ENCODE measurements at places on chromosomes 4 and X.

GRCh38 chr4:76201276-76201675 lies 12.3 kb downstream of the SCARB2 start:
- no peak for DNase-seq

DNA sequence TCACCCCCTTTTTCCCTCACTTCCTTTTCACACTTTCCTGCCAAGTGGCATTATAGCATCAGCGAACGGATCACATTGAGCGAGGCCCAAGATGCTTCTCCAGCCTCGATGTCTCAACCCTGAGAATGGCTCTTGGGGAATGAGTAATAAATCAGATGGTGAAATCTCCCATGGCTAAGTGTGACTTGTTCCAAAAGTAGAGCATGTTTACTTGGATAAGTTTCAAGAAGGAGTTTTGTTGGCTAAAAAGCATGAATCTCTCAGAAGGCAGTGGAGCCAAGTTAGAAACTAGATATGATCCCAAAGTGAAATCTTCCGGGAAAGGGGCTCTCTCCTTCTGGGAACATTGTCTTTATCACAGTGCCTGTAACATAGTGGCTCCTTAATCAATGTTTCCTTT lies 316.3 kb downstream of the CAMK2D start:
- no peak for DNase-seq

- DNase-seq, result no peak
These were observed 413.7 kb downstream of the PPP3CA start for GRCh38 chr4:100933628-100934027.

DNA sequence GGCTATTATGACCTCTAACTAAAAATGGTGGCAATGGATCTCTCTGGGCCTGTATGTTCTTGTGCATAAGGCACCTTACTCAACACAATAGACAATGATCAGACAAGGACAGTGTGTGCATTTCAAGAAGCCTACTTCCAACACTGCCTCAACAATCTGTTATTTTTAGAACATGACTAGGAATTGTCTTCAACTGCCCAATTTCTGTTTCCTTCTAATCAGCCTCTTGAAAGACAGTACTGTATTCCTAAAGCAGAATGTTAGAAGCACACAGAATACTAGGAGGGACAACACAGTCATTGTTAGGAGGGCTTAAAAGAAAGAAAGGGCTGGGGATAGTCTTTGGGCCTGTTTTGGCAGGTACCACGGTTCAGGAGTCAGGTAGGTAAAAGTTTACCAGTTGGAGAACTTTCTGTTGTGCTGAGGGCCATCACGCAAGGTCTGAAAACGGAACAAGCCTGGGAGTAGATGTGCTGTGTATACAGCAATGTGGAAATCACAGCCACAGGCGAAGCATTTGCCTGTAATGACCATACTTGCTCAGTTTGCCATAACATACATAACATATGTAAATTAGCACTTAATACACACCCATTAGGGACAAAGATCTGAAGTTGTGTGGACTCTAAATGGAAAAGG lies 100.8 kb upstream of the ATXN3L start:
- DNase-seq, result no peak

DNA sequence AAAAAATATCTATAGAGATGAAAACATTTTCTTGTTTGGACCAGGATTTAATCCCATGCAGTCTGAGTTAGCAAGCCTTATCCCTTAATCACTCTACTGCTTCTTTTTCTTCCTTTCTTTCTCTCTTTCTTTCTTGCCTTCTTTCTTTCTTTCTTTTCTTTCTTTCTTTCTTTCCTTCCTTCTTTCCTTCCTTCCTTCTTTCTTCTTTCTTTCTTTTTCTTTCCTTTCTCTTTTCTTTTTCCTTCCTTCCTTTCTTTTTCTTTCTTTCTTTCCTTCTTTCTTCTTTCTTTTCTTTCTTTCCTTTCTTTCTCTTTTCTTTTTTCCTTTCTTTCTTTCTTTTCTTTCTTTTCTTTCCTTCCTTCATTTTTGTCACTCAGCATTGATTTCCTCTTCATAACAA lies 434.6 kb downstream of the FAT4 start:
- no peak for DNase-seq

DNA sequence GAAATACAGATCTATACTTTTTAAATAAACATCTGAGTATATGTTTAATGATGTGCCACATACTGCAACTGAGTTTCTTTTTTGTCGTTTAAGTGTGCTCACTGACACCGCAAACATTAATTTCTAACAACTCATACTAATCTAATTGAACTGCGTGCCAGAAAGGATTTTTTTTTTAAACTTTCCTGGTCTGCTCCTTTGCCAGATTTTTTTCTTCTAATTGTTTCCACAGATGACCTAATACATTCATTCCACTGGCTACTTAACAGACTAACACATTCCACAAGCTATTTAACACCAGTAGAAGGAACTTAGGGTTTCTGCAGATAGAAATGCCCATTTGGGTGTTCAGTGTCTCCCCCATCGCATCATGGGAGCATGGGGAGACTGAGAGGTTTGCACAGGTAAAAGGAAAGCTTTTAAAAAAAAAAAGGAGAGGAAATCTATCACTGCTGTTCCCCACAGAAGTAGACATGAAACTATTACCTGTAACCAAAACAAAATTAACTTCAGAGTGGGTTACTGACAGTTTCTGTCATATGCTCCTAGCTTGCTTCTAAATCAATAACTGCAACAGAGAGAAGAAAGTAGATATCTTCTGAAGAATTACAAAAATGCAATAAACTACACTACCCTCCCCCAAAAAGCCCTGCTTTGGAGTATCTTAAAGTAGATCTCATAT lies 31.6 kb downstream of the SH3KBP1 start:
- no peak for DNase-seq

- no peak for DNase-seq
These were observed 21.8 kb downstream of the RPS6KA3 start for GRCh38 chrX:20244931-20245330.

GRCh38 chr4:141786946-141787345 lies 150.6 kb downstream of the IL15 start:
- DNase-seq, result no peak

DNA sequence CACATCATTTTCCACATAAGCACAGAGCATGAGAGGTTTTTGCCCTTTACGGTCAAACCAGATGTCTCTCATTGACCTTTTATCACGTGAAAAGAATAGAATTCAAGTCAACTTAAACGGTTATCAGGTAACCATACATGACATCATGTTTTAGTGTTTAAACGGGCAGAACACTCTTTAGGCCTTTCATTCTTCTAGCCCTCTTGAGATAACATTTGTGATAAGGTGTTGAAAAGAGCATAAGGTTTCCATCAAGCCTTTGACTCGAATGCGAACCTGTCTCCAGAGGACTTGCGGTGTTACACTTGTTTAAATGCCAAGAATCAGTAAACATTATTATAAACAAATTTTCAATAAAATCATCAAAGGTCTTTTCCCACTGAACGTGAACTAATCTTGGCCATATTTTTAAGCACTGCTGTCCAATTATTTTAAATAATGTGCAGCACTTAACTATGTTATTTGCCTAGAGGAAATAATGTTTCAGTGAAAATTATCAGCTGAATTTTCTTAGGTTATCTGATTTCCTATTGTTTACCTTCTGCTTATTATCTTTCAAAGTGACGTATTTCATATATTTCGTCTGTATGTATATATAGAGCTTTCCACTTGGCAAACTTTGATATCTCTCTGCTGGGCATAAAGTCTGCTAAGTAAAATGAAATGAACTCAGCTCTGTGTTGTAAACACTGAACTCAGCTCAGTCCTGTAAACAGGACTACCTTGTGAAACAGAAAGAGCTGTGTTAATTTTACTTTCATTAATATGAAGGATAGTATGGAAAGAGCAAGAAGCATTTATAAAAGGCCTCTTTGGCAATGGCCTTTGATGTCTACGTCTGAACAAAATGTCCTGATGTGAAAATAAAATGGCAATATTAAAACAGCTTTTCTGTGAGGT lies 33.3 kb downstream of the TENM3 start:
- no peak for DNase-seq

DNA sequence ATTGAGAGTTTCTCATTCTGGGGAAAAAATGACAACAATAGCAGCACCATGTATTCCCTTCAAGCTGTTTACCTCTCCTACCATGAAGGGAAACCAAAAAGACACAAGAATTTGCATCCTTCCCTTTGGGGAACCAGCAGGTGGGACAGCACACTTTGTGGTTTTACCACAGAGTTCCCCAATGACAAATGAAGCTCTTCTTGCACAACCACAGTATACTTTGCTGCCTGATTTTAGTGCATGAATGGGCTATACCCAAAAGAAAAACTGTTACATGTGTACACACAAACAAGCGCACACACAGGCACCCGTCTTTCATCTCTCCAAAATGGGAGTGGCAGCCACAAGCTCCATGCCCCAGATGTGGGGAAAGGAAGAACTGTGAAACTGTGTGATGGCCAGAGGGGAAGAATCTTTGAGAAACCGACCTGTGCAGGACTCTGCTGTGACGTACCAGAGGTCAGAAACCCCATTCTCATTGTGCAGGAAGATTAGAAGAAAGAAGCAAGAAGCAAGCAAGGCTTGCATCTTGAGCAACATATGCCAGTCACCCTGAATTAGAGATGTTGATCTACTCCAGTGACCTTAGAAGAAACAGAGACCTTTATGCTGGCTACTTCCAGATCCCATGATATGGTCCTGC lies 2.7 kb upstream of the MAML3 start:
- peak; percentile 69 for DNase-seq

DNA sequence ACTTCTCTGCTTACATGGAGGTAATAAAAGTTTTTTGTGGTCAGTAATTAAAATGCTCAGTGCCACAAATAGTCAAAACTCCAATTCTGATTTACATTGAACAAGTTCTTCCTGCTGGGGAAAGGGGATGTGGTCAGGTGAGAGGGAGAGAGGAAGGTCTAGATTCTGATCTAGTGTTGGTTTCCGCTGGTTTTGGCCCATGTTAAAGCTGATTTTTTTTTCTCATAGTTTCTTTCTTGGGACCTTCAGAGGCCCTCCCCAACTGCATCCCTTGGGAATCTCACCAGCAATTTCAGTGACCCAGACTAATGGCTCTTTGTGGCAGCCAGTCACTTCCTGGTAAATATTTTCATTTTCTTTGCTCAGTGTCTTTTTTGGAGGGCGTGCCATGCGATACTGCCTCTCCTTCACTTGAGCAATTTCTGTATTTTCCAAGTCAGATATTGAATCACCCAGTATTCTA lies 332.7 kb downstream of the RAPGEF2 start:
- DNase-seq, result peak; percentile 70

DNA sequence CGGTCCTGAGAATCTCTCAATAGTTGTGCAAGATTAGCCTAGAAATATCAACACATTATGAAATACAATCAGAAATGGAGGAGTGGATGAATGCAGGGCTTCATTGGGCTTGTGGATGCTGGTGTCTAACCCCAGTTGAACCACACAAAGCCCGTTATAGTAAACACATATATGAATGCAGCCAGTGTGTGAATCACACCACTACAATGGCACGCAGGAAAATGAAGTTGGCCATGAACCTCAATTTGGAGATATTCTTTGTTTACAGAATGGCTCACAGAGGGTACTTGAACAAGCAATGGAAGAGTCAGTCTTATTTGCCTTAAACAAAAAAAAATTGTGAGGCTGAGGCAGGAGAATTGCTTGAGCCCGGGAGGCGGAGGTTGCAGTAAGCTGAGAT lies 57.8 kb downstream of the SOD3 start:
- no peak for DNase-seq

DNA sequence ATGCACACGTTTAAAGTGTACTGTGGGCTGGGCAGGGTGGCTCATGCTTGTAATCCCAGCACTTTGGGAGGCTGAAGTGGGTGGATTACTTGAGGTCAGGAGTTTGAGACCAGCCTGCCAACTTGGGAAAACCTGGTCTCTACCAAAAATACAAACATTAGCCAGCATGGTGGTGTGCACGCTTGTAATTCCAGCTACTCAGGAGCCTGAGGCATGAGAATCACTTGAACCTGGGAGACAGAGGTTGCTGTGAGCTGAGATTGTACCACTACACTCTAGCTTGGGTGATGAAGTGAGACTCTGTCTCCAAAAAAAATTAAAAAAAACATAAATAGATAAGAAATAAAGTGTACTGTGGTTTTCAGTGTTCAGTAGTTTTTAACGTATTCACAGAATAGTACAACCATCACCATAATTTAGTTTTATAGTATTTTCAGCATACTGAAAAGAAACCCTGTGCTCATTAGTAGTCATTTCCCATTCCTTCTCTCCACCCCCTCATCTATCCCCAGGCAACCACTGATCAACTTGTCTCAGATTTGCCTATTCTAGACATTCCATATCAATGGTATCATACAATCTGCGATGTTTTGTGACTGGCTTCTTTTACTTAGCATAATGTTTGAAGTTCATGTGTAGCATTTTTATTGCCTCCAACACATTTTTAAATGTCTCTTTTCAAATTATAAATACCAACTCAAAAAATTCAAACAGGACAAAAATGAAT lies 19.1 kb downstream of the SLAIN2 start:
- no peak for DNase-seq

- DNase-seq, result peak; percentile 51
These were observed 1.1 kb downstream of the TMEM131L start for GRCh38 chr4:153466949-153467896.

DNA sequence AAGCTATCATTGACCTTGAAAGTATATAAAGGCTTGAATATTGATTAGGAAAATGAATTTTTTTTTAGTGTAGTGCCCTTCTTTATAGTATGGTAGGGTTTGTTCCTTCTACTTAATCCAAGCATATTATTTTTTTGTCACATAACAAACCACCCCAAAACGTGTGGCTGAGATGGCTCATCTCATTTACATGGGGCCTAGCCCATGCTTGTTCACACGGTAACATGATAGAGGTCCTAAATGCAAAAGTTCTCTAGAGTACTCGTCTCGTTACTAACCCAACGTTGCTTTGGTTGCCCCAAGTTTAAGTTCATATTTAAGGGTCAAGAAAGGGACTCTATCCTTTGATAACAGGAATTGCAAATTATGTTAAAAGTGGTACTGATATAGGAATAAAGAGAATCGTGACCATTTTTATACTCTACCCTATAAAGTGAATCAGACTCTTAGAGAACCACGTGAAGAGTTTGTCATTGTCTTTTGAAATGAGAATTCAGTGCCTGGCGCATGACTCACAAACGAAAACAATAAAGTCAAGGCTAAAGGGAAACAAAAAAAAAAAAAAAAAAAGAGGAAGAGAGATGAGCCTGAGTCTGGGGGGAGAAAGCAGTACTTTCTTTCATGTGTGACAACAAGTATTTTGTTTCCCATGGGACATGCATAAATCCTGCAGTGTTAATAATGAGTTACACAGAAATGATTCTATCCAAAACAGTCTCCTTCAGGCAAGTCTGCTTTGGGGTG lies 402.8 kb upstream of the NWD2 start:
- peak; percentile 45 for DNase-seq

GRCh38 chrX:135194684-135195083 lies 23.5 kb upstream of the CT55 start:
- DNase-seq, result no peak

DNA sequence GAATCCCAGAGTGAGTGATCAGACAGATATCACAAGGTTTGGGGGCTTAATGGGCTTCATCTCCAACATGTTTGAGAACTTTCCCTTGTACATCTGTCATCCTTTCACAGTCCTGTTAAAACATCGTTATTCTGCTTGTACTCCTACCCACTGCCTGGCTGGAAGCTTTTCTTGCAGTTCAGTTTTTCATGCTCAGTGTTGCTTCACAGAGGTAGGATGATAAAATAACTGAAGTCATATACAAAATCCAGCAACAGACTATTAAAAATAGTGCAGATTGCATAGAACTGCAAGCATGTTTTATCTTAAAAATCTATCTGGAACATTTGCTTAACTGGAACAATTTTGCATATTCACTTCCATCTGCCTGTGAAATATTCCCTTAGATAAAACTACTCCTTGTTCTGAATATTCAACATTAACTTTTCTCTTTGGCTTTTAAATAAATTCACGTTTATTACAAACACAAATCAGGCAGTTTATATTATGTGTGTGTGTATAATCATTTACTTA lies 579.6 kb upstream of the IGFBP7 start:
- DNase-seq, result no peak

Data from KBM-7 (cell line).